ENCODE measurements at places on chromosomes 5 and 9.

- no peak for DNase-seq
These were observed 161.5 kb downstream of the CEP120 start for GRCh38 chr5:123261752-123262151.

- no peak for DNase-seq
These were observed 47.1 kb upstream of the C5orf47 start for GRCh38 chr5:173941758-173942401.

GRCh38 chr9:128104171-128104618, 23.3 kb downstream of the PTGES2 start:
- no peak for DNase-seq

GRCh38 chr5:95075111-95075510, 209.8 kb downstream of the MCTP1 start:
- no peak for DNase-seq

DNA sequence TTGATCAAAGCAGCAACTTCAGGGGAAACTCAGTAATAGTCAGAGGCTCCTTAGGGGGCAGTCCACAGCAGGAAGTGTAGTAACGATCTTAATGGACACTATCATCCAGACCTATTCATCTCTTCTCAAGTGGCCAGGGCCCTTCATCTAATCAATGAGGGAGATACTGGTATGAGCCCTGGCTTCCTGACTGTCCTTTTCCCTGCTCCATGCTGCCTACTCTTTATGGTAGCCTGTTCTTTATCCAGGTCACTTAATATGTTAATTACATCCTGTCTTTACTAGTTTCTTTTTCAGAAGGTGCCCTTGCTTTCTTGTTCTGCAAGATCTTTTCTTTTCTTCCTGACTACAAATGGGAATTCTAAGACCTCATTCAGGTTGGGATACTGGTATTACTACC, 197.1 kb downstream of the CAVIN4 start:
- no peak for DNase-seq

GRCh38 chr9:134236001-134236421, 71.6 kb upstream of the RNU6ATAC start:
- DNase-seq: no peak

DNA sequence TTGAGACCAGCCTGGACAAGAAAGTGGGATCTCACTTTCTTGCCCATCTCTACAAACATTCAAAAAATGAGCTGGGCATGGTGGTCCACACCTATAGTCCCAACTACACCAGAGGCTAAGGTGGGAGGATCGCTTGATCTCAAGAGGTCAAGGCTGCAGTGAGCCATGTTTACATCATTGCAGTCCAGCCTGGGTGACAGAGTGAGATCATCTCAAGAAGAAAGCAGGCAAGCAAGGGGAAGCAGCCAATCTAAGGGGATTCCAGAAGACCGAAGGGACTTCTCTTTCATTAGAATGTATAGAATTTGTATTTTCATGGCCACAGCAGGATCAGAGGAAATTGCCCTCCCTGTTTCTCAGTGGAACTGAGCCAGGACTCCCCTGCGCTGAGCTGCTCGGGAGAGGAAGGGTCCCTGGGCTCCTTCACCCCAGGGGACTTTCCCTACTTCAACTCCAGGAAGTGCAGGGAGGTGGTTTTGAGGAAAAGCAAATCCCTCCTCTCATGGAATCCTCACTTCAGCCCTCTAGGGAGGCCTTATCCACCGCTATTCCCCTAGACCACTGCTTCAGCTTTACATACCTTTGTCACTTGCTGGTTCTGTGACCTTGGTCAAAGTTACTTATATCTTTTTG, 12.1 kb downstream of the WWC1 start:
- DNase-seq: no peak

GRCh38 chr9:97831843-97832636, 21.0 kb upstream of the FOXE1 start:
- no peak for DNase-seq

- DNase-seq: no peak
These were observed 38.0 kb downstream of the VAV2 start for GRCh38 chr9:133953976-133954709.

- DNase-seq: no peak
These were observed 37.5 kb upstream of the CCNG1 start for GRCh38 chr5:163399923-163400322.

- no peak for DNase-seq
These were observed 45.6 kb upstream of the SLC30A5 start for GRCh38 chr5:69048230-69048629.

DNA sequence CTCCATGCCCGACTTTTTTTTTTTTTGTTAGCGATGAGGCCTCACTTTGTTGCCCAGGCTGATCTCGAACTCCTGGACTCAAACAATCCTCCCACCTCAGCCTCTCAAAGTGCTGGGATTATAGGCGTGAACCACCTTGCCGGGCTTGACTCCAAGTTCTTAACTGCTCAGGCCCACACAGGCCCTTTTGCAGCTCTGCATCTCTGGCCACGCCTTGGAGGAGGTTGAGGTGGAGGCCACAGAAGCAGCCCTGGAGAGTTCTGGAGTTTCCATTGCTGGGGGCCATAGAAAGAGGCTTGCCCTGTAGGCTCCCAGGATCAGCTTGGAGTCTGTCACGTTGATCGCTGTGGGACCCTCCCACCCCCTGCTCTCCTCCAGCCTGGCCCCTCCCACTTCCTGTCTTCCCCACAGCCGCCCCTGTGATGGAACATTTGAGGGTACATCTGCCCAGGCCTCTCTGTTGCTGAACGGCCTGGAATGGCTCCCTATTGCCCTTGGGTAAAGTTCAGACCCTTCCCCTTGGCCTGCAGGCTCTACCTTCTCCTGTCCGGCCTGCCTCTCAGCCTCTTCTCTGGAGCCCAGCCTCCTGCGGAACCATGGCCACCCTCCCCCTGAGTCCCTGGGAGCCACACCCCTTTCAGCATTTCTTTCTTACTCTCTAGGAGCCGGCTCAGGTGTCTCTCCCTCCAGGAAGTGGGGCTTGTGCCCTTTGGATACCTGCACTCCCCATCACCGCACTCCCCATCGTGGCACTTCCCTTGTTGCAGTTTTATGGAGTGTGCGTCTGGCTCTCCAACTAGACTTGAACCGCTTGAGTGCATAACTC, 30.4 kb upstream of the IER5L start:
- no peak for DNase-seq

GRCh38 chr9:120839146-120839545, 3.6 kb downstream of the PSMD5 start:
- DNase-seq: no peak

- no peak for DNase-seq
These were observed 30.2 kb upstream of the NR3C1 start for GRCh38 chr5:143433670-143434069.

DNA sequence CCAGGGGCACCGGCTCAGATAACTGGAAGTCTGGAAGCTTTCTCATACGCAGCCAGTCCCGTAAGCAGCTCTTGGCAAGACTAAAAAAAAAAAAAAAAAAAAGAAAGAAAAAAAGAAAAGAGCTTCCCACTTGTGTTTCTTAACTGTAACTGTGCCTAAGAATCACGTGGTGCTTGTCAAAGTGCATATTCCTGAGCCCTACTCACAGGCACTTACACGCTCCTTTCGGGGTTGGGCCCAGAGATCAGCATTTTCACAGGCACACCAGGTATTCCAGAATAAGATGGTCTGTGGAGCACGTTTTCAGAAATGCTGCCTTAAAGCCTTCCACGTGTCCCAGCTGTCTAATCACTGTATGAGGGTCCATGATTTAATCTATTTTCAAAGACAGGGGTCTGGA, 22.6 kb upstream of the SH3GL2 start:
- no peak for DNase-seq

DNA sequence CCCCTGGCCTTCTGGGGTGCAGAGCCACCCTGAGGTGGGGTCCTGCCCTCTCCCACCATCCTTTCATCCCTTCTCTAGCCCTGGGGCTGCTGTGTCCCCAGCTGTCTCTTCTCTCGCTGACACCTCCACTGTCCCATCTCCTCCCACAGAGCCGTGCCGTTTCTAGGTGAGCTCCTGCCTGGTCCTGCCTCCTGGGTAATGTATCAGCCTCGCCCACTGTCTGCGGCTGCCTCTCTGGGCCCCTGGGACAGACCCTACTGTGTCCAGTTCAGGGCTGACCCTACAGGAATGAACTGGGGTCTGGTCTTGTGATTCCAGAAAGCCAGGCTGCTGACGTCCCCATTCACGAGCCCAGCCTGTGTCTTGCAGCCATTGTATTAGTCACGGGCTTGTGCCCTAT, 4.1 kb downstream of the PAEP start:
- no peak for DNase-seq

DNA sequence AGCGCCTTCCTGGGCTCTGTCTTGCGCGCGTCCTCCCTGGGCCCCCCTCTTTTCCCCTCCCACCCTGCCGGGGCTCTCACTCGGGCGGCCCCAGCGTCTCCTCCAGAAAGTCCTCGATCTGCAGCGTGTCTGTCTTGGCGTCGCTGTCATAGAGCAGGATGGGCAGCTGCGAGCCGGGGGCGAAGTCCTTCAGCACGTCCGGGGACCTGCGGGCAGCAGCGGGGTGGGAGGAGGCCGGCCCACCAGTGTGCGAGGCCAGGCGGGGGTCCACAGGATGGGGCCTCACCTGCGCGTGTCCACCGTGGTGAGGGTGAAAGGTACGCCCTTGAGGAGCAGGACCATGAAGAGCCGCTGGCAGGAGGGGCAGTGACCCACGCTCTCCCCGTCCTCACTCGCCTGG, 1.0 kb downstream of the CLIC3 start:
- no peak for DNase-seq

DNA sequence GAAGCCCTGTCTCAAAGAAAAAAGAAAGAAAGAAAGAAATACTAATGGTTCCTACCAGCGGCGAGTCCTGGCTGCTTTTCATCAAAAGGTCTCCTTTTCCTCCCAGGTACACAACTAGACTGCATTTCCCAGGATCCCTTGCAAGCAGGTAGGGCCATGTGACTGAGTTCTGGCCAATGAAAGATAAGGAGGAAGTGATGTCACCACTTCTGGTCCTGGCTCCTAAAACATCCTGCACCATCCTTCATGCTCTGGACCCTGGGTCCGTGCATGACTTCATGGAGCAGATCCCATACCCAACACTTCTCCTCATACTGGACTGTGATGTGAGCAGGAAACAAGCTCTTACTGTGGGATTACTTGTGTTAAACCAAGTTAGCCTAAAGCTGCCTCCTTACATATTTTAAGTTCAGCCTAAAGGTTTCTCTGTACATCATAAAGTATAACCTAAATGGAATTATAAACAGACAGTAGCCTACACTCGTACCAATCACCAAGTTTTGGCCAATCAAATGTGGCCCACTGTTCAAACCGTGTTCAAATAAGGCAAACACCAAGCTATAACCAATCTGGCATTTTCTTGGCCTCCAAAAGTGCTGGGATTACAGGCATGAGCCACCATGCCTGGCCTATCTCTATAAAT, 30.2 kb upstream of the FUBP3 start:
- no peak for DNase-seq

DNA sequence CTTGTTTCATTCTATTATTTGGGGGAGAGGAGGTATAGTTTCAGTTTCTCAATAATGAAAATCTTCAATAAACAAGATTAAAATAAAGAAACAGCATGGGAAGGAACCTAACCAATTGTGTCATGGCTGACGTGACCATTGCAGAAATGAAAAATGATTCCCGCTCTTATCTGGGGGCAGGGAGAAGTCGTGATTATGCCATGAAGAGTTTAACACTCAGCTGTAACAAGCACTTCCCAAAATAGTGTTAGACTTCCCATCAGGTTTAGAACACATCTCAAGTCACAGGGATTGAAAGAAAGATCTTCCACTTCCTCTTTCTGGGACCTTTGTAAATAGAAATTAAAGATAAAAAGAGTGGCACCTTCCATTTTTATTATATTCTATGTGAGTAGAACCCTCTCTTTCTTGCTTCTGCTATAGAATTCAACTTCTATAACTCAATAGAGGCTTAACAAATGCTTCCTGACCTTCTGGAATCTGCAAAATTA, 122.2 kb downstream of the TRPM6 start:
- DNase-seq: no peak

- DNase-seq: peak; percentile 23
These were observed 950 bp downstream of the RGMB start for GRCh38 chr5:98774192-98775033.

- DNase-seq: no peak
These were observed 814.5 kb downstream of the MTRR start for GRCh38 chr5:8683496-8683895.

DNA sequence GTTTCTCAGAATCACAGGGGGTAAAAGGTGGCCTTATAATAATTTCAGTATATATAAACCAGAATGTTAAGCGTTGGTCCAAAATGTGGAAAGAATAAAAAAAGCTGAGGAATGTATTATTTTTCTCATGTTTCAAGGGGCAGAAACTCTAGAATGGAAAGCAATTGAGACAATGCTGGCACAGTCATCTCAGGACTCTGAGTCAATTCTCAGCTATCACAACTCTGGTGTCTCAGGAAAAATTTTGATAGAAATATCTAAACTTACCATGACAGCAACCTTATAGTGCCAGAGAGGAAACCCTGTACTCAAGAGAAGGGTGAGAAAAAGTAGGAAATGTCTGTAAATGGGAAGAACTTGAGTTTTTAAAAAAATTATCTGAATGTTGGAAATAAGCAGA, 1189.4 kb upstream of the NUDT12 start:
- DNase-seq: no peak

DNA sequence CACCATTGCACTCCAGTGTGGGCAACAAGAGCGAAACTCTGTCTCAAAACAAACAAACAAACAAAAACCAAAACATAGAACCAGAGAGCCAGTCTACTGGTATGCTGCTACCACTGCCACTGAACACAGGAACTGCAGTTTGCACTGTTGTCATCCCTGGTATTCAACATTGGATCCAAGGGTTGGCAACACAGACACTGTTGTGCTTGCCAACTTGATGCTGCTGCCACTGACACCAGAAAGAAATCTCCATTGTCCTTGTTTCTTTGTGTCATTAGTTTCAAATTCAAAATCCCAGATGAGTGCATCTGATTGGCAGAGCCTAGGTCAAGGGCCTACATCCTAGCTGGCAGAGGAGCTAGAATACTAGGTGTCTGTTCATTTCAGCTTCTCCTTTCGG, 16.2 kb downstream of the HINT1 start:
- DNase-seq: no peak

All from cerebellar nuclear complex (tissue), 1 donor.